NCI-H2171 (cell line): ENCODE measurements at places on chromosomes 6 and 20.

DNA sequence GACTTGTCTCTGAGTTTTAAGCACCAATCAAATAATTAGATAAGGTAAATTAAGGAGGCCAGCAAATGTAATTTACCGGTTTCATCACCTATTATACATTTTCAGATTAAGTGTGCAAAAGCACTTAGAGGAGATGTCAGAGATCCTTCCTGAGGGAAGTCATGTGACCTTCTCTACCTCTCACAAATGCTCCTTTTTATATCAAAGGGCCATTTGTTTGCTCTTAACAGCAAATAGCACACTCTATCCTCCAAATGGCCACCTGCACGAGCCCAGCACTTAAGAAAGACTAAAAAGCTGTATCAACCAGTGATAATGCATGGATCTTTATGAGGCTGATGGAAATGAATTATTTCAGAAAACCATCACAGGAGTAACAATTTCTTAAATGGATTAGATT, 149.4 kb downstream of the ELOVL4 start:
- DNase-seq = no peak

DNA sequence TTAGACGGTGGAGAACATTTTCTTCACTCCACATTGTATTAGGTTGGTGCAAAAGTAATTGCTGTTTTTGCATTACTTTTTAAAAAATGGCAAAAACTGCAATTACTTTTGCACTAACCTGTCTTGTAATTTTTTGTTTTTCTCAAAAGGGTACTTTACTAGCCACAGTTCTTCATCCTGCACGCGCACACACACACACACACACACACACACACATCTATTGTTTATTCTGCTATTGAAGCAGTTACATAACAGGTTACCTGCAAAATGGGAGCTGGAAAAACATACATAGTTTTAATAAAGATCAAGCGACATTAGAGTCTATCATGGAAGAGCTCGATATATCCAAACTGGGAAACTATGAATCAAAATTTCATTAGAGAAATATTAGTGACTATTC, 235.2 kb downstream of the SIM1 start:
- no peak for DNase-seq

DNA sequence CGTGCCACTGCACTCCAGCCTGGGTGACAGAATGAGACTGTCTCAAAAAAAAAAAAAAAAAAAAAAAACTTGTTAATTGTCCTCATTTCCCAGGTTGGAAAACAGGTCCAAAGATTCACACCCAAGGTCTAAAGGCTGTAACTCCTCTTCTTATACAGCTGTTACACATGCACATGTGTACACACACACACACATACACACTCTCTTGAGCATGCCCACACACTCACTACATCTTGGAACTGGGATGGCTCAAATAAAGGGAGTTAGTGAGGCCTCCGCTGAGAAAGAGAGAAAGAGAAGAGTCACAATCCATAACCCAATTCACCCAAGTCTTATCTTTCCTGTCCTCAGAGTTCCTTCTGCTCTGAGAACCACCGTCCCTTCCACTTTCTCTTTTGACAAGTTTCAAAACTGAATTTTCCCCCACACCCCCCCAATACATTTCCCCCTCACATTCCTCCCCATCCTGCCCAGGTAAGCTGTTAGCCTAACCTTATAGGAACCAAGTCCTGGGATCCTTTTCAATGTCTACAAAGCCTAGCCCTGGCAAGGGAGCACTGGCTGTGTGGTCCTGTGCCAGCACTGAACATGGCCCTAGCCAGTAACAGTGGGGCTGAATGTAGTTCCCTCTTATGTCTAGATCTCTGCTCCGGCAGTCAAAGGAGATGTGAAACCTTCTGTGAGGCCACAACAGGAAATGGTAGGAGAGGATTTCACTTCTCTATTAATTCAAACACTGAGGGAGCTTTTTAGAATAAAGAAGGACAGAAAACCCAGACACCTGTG, 3.2 kb upstream of the HLA-DMB start:
- no peak for DNase-seq

DNA sequence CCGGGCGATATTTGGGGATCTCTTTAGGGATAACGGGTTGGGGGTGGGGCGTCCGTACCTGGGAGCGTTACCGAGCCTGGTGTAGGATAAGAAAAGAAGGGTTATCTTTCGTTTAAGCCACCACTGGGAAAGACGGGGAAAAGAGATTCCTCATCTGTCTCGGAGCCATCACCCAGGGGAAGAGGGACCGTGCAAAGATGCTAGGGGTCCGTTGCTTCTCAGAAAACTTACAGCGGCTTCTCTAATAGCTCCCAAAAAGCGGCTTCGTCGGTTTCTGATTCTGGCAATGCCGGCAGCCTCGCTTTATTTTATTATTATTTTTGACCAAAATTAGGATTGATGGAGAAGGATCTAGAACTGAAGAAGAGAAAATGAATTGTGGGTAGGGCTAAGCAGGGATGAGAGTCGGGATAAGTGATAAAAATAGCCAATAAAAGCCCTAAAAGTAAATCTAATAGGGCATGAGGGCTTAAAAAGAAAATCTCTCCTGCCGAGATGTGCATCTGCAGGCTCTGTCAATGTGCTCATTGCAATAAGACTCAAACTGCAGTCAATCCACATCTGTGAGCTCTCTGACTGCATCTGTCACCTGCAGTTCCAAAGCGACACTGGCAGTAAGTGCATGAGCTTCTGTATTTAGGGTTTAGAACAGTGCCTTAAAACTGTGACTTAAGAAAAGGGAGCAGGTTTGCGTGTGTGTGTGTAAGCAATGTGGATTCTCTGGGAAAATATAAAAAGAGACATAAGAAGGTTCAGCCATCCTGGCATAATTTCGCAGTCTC, 801 bp downstream of the TBPL1 start:
- no peak for DNase-seq

DNA sequence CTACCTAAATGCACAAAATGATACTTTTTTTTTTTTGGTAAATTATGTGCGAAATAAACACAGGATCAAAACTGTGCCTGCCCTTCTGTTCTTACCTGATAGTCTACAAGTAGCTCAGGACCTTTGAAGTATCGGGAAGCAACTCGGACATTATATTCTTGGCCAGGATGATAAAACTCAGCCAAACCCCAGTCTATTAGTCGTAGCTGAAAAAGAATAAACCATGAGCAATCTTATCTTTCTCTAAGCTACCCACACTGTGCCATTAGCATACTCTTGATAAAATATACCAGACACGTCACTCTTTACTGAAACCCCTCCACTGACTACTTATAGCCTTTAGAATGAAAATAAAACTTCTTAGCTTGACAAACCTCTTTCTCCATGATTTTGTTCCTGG, 29.8 kb upstream of the TBC1D20 start:
- no peak for DNase-seq

DNA sequence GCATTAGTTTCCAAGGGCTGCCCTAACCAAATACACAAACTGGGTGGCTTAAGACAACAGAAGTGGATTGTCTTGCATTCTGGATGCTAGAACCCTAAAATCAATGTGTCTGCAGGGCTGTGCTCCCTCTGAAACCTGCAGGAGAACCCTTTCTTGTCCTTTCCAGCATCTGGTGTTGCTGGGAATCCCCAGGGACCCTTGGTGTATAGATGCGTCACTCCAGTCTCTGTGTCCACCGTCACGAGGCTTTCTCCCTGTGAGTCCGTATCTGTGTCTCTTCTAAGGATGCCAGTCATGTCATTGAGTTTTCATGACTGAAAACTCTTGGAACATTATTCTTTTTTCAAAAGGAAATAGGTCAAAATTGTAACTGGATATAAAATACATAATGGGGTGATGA, 142.9 kb downstream of the RNASET2 start:
- no peak for DNase-seq

DNA sequence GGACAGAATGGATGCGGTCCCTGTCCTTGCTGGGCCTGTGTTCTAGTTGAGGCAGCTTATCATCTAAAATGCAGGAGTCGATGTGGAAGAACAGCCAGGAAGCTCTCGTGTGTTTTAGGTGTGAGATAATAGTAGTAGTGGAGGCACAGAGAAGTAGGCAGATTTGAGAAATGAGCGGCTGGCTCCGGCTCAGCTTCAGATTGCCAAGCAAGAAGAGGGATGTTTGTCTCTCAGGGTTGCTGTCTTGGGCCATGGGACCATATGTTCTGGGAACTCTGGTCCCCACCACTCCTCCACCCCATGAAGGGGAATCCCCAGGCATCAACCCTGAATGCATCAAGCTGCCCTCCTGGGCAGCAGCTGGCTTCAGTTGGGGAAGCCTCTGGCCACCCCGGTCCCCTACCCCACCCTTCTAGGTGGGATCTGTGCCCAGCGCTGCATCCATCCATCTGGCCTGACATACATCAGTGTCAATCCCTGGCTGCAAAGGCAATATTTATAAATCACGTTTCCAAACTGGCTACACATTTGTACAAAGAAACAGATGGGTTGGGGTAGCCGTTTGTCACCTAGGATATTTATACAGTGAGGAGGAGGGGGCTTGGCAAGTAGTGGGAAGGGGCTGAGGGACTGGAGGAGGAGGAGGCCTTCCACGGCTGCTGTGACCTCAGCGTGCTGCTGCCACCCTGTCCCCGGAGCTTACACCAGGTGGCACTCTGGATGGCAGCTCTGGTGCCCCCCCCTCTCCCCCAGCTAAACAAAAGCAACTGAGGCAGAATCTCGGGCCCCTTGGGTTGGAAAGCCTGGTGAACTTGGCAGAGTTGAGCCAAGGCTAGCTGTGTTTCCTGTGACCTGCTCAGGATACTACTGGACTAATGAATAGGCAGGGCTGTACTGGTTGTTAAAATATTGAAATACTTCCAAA, 64.4 kb downstream of the CD40 start:
- DNase-seq = peak; percentile 77
